ENCODE measurements at places on chromosomes 13 and 19.
A peak's percentile ranks its signal among the peaks of the same experiment; 100 is the strongest.

GRCh38 chr13:35964011-35964862 is 166.9 kb downstream of the DCLK1 start:
- DNase-seq: no peak

- no peak for DNase-seq
Measured at GRCh38 chr19:29172302-29172701, 40.6 kb downstream of the UQCRFS1 start.

DNA sequence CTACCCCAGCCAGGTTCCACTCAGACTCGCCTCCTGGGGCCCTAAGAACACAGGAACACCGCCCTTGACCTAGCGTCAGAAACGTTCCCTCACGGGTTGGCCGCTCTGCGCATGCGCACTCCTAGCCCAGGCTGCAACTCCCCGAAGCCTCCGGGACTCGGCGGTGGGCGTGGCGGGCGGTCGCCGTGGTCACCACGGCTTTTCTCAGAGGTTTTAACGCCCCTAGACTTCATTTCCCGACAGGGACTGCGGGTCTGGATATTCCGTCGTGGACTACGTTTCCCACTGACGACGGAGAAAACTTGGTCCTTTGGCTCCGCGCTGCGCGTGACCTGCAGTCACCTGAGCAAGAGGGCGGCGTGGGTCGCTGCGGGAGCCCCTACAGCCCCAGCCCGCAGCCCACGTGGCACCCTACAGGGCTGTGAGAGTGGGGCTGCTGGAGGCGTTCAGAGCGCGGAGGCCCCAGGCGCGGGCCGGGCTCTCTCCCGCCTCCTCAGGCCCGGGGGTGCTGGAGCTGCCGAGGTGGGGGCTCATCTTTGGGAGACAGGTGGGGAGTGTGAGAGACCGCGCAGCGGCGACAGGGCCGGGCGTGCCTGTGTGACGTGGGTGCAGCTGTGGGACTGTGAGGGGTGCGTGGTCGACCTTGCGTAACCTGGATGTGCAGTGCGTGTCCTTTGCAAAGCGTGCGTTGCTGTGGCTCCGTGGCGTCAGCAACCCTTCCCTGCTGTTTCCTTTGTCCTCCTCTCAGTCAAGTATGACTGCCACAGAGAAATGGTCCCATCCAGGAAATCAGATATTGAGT is 38.0 kb upstream of the ZNF573 start:
- peak; percentile 78 for DNase-seq

GRCh38 chr13:102707467-102707866 is 12.6 kb upstream of the METTL21C start:
- peak; percentile 78 for DNase-seq

DNA sequence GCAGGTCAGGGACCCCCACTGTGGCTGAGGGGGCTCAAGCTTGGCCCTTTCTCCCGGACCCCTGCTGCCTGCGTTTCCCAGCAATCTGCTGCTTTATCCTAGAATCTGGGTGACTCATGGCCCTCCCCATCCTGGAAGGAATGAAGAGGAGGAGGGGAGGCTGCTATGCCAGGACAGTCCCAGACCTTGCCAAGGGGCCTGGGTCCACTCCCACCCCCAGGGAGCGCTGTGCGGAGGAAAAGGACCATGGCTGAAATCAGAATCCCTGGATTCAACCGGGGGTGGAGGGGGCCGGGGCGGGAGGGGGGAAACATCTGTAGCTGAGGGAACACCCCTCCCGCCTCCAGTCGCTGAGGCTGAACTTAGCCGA is 20.5 kb downstream of the ZNF114 start:
- DNase-seq: peak; percentile 65

DNA sequence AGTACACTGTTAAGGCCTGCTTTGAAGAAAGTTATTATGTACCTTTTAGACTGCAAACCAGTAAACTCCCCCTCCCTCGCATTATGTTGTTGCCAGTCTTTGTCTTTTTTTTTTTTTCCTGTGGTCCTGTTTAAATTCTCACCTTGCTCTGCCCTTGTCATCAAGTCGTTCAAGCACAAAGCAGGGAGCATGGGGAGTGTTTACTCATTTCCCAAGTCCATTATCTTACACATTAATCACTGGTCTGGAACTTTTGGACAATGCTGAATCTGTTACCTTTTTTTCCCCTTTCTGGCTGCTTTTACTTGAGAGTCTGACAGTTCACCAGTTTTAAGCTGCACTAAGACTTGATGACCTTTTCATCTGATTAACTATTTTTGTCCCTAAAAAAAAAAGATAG is 108.2 kb downstream of the DACH1 start:
- DNase-seq: no peak

GRCh38 chr13:83929157-83929556 is 46.9 kb upstream of the SLITRK1 start:
- DNase-seq: no peak

DNA sequence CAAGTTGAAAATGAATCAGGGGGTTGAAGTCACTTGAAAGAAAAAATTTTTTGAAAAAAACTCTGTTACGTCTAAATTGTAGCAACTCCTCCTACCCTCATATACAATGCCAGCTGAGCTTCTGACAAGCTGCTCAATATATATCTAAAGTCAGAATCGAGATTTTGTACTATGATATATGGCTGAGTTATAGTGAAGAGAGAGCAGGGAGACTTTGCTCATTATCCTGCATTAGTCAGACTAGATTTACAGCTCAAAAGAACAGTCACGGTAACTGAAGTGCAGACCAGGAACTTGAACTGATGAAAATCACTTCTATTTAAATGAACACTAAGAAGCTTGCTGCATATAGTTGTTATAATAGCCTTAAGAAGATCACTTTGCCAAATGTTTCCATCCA is 153.1 kb downstream of the LACC1 start:
- no peak for DNase-seq

DNA sequence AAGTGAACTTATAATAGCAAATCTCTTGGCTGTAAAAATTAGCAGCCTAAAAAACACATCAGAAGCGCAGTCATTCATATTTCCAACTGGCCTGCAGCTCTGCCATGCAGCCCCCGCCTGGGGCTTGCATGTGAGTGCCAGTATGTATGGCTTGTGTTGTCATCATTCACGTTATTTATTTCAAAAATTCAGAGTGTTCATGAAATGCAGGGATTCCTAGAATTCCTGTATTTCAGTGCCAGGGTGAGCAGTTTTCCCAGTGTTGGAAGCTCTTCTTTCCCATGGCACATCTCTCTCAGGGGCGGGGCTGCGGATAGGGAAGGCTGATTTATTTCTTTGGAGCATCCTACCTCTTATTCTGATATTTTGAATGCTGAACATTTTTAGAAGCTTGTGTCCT is 234.6 kb downstream of the FGF9 start:
- no peak for DNase-seq

DNA sequence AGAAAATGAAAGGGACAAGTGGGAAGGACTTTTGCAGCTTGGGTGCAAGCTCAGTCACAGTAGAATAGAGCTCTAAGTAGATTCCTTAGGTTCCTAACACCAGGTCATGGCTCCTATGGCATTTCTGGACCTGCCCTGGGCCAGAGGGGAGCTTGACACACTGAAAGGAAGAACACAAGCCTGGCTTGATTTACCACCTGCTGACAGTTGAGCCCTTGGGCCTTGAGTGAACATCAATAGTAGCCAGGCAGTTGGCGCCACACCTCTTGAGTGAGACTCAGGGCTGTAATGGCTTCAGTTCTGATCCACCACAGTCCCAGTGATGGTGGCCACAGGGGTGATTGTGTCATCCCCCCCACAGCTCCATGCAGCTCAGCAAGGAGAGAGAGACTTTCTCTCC is 221.9 kb upstream of the PCDH17 start:
- no peak for DNase-seq

DNA sequence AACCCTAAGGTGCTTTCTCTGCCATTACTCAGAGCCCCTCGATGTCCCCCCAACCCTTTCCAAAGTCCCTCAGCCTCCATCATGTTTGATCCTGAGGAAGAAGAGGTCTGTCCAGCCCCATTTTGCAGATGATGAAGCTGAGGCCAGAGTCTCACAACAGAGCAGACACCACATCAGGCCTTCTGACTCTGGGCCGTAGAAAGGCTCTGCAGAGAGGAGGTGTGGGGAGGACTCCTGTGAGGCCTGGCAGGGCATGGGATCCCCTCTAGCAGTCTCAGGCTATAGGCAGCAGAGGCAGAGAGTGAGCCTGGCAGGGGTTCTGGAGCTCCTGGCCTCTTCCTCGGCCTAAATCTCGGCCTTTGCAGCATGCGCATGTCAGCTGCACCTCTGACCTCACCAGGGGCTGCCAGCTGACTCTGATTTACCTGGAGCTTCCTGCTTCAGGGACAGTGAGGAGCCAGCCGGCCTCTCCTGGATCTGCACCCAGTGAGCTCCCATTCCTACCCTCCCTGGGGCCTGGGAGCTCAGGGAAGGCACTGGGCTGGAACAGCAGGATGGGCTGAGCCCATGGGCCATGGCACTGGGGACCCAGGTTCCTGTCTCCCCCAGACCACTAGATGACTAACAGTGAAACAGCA is 41.7 kb upstream of the VSTM2B start:
- DNase-seq: no peak

DNA sequence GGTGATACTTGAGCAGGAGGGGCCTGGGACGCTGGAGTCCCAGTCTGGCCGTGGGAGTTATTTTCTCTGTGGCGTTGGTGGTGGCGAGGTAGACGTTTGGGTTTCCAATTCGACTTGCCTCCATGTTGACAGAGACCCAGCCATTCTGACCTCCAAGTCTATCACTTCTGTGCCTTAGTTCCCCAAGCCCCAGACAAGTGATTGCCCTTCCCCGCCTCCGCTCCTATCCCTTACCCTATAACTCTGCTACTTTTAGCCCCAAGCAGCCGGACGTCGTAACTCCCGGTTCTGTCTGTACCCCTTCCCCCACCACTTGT is 549 bp downstream of the TIMM50 start:
- DNase-seq: no peak

DNA sequence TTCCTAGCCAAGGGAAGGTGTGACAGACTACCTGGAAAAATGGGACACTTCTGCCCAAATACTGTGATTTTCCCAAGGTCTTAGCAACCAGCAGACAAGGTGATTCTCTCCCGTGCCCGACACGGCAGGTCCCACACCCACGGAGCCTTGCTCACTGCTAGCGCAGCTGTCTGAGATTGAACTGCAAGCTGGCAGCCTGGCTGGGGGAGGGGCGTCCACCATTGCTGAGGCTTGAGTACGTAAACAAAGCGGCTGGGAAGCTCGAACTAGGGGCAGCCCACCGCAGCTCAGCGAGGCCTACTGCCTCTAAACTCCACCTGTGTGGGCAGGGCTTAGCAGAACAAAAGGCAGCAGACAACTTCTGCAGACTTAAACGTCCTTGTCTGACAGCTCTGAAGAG is 146.2 kb downstream of the UGGT2 start:
- no peak for DNase-seq

DNA sequence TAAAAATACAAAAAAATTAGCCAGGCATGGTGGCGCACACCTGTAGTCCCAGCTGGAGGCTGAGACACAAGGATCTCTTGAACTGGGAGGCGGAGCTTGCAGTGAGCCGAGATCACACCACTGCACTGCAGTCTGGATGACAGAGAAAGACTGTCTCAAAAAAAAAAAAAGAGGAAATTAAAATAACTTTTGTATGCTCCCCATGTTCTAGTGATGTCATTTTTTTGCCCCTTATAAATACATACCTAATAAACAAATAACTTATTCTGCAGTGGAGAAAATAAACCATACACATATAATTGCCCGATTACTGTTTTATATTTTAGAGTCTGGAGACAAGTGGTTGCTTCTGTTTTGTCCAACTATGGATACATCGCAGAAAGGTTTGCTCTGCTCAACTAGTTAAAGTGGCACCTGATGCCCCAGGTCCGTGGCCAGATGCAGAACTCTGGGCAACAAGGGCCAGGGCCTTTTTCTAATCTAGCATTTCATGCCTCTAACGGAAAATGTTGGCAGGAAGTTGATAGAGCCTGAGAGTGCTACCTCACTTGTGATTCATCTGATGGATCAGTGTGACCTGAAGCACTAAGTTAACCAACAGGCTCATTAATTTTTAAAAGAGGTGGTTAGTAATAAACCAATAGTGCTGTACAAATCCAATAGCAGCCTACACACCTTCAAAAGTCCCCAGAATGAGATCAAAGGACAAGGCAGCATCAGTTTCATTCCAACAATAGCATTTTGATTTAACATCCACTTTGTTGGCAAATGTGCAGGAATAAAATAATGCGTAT is 18.8 kb downstream of the UBE2L5 start:
- no peak for DNase-seq

DNA sequence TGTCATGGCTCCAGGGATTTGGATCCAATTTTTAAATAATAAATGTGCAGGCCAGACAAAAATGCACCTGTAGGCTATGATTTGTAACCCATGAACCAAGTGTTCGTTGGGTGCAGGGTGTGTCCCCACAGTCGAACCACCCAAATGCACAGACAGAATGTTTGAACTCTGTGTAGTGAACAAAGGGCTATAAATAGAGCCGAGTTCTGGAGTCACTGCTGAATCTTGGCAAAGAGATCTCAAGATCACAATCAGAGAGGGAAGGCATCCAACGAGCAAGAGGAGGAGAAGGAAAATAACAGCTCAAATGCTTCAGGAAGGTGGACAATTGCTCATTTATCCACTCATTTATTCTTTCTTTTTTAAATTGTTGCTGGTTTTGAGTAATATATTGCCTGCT is 547.9 kb downstream of the FGF9 start:
- DNase-seq: no peak

DNA sequence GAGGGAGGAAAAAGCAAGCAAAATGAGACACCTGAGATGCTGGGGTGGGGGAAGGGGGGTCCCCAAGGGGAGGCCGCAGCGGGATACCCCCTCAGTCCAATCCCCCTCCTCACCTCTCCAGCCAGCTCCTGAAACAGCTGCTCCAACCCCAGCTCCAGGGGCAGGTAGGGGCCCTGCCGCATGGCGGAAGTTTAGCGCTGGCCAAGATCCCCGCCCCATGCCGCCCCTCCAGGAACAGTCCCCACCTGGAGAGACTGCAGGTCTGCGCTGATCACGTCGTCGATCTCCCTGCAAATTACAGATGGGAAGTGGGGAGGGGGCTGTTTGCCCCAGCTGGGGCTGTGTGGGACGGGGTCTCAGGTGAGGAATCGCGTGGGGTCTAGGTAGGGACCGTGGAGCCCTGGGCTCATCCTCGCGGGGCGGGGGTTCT is 9.0 kb downstream of the CAPN12 start:
- DNase-seq: no peak

- no peak for DNase-seq
Measured at GRCh38 chr13:71290963-71291841, 575.8 kb downstream of the DACH1 start.

DNA sequence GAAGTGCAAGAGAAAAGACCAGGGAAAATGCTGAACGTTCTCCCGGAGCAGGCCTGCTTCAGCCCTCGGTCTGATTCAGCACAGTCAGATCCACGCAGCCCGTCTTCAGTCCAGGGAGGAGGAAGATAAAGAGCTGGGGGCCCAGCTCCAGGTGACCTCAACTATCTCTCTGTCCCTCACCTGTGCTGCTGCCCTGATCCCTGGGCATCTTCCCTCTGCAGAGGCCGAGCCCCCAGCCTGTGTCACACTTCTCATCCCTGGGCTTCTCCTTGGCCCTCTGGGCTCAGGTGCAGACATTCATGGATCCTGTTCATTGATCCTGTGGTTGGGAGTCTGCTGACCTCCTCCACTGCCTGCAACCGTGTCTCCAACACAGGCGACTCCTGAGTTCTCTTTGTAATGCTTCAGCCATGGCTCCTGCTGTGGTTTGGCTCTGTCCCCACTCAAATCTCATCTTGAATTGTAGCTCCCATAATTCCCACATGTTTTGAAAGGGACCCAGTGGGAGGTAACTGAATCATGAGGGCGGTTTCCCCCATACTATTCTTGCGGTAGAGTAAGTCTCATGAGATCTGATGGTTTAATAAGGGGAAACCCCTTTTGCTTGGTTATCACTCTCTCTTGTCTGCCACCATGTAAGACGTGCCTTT is 27.9 kb downstream of the COL4A2 start:
- DNase-seq: no peak
